Activated T-cell treated with anti-CD3 and anti-CD28 coated beads for 48 hours (primary cell): ENCODE measurements at places on chromosomes 6 and 20.

DNA sequence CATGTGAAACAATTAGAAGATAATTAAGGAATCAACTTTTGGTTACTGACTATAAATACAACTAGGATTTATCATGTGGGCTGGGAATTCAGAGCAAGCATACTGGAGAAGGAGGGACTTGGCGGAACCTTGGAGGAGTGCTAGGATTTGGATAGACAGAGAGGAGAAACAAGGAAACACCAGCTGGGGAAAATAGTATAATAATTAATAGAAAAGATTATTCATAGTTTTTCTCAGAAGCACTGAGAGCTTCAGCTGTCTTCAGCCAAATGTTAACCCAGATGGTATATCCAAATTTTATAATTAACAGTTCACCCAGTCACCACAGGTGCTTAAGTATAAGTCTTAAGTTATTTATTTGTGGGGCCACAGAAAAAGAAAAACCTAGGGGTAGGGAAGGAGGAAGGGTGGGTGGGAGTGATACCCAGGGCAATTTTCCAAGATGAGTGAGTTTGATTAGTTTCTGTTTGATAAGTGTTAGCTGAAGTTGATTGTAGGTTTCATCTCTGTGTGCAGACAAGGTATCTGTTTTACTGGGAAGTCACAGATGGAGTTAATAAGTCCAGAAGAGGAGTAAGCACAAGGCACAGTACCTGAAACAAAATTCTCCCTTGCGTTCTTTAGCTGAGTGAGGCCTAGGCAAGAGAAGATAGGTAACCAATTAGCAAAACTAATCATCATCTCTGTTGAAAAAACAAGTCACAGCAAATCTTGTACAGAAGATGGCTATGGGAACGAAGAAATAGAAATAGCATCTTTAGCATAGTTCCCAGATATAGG lies 175.5 kb downstream of the TFAP2B start:
- no peak for DNase-seq

DNA sequence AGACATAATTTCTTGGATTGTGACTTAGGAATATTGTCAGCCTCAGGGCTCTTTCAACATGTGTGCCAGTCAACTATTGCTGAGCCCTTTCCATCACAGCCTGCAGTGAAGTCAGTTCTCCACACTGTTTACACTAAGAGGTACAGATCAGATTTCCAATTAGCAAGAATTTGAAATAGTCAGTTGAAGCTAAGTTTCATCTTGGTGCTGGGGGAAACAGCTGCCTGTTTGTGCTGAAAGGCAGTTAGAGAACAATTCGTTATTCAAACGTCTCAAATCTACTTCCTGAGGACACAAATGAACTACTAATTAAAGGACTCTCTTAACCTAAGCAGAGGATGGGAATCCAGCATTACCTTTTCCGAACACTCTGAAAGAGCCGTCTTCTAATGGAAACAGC lies 25.9 kb downstream of the ADGRF1 start:
- no peak for DNase-seq

- no peak for DNase-seq
These were observed 98.6 kb upstream of the MRPS10 start for GRCh38 chr6:42315991-42316970.

- no peak for DNase-seq
These were observed 10.9 kb upstream of the B4GALT5 start for GRCh38 chr20:49724408-49725223.
